ENCODE measurements at places on chromosomes 12 and 14.
A peak's percentile ranks its signal among the peaks of the same experiment; 100 is the strongest.

GRCh38 chr12:21294176-21294575 is 40.5 kb downstream of the SLCO1A2 start:
- no peak for DNase-seq

GRCh38 chr12:124148481-124149273 is 146.2 kb upstream of the RFLNA start:
- no peak for DNase-seq

DNA sequence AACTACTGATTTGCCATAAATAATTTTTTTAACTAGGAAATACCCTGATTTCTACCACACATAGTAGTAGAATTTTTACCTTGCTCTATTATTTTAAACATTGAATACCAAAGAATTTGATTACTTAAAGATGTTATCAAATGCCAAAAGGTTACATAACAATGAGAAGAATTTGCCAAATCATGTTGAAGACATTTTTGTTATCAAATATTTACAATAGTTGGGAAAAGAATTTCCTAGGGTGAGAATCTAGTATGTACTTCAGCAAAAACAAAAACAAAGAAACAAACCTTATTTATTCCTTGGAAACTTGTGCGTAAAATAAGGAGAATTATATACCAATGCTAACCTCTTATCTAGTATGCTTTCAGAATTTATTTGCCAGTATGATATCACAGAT is 107.2 kb downstream of the SCAF11 start:
- no peak for DNase-seq

DNA sequence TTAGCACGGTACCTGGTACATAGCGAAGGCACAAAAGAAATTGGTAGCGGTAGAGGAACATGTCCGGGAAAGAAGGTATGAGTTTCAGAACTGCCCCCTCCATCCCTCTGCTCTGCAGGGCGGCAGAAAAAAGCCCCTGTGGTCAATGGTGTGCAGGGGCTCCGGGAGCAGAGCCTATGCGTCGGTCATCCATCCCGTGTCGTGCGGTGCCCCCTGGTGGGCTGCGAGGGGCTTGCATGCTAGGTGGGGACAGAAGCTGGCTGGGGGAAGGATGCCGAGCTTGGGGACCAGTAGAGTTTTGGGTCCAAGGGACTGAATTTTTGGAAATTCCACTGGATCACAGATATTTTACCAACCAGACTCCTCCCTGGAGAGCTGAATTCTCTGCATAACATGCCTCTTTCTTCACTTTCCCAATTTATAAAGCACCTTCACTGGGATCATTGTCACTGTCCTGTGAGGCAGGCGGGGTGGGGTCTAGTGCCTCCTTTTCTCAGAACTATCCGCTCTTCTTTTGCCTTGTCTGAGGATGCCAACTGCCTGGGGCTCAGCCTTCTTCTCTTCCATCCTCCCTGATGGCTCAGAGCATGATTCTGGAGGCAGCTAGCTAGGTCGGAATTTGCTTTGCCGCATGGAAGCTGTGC is 148.7 kb downstream of the SMOC1 start:
- no peak for DNase-seq

DNA sequence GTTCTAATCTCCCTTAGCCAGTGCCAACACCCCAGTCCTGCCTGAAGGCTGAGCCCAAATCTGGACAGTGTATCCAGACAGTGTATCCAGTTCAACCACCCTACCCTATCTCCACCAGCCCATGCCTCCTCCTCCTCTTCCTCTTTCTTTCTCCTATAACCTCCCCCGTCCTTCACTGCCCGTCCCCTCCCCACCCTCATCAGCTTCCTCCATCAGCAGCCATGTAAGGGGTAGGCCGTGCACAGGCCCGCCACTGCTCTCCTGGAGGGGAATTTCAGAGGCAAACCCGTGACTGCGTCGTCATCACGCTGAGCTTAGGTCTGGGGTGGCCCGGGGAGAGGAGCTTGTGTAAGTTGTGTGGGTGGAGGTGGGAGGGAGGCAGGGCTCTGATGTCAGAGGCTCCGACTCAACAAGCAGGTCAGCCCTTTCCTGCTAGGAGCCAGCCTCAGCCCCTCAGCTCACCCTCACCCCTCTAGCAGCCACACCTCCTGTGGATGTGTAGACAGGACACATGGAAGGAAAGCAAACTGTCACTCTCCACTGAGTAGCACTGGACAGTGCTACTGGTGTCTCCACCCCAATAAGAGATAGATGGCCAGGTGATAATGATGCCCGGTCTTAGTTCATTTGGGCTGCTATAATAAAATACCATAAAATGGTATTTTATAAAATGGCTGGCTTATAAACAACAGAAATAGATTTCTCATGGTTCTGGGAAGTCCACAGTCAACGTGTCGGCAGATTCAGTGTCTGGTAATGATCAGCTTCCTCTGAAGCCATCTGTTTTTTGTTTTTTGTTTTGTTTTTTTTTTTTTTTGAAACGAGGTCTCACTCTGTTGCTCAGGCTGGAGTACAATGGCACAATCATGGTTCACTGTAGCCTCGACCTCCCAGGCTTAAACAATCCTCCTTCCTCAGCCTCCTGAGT is 50.5 kb downstream of the IRF2BPL start:
- no peak for DNase-seq

- no peak for DNase-seq
Observed at GRCh38 chr14:68701001-68701741, 91.7 kb downstream of the ZFP36L1 start.

DNA sequence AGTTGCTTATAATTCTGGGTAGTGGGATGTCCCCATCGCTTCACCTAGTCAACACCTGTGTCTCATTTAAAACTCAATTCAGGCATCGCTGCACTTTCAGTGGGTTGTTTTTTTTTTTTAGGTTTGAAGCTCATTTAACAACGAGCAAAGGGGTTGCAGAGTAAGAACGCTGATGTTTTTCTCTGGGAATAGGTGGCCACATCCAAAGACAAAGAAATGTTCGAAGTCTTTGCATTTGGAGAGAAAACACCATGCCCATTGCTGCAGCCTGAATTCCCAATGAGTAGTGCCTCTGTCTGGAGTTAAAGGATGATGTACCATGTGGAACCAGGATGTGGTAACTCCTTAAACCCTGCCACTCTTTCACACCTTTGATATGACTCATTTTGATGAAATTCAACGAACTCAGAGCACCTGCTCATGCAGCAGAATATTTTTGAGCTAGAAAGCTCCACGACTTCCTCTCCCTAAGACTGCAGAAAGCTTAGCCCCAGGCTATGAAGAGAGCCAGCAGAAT is 35.1 kb upstream of the BATF start:
- no peak for DNase-seq

- no peak for DNase-seq
Observed at GRCh38 chr12:27304856-27305255, 27.8 kb upstream of the BMAL2 start.

GRCh38 chr12:40634517-40635131 is 57.6 kb upstream of the CNTN1 start:
- DNase-seq, result no peak

- DNase-seq, result no peak
Observed at GRCh38 chr14:56008150-56008549, 110.1 kb upstream of the PELI2 start.

DNA sequence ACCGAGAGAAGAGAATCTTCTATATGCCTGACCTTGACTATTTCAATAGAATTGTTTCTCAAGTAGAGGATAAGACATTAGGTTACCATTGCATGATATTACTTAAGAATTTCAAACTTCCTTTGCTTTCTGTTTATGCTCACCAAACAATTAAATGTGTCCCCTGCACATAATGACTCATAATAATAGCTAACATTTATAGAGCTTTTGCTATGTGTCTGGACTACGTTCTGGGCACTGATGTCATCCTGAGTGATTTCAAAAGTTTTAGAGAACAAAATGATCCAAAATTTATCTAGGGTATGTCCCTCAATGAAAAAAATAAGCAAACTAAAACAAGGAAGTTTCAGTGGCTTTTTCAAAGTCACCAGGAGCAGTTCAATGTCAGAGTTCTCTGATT is 38.8 kb downstream of the SLC15A5 start:
- DNase-seq, result no peak

- DNase-seq, result no peak
Observed at GRCh38 chr12:14257303-14257733, 108.2 kb upstream of the ATF7IP start.

DNA sequence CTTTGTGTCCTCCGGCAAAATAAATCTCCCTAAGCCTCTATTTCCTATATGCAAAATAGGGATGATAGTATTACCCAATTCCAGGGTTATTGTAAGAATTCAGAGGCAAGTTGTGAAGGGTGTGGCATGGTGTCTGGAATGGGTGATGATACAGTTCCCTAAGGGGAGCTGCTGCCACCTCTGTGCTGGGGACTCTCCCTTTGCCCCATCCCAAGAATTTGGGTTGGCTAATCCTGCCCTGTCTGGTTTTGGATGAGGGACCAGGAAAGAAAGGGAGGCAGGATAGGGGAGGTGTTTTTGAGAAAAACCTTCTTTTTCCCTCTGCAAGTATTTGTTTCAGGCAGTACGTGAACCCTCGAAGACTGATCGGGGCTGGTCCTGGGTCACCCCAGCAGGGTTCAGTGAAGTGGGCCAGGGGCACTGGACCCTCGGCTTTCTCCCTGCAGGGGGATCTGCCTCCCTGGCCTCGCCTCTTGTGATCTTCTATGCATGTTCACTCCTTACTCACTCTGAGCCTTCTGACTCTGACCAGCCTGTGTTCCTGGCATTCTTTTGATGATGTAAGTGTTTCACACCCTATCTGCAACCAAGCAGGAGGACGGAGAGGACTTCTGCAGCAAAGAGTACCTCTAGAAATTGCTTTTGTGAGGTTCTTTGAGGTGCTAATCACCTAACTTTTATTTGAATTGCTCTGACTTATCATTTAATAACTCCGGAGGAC is 60.8 kb downstream of the RASSF3 start:
- DNase-seq, result no peak

DNA sequence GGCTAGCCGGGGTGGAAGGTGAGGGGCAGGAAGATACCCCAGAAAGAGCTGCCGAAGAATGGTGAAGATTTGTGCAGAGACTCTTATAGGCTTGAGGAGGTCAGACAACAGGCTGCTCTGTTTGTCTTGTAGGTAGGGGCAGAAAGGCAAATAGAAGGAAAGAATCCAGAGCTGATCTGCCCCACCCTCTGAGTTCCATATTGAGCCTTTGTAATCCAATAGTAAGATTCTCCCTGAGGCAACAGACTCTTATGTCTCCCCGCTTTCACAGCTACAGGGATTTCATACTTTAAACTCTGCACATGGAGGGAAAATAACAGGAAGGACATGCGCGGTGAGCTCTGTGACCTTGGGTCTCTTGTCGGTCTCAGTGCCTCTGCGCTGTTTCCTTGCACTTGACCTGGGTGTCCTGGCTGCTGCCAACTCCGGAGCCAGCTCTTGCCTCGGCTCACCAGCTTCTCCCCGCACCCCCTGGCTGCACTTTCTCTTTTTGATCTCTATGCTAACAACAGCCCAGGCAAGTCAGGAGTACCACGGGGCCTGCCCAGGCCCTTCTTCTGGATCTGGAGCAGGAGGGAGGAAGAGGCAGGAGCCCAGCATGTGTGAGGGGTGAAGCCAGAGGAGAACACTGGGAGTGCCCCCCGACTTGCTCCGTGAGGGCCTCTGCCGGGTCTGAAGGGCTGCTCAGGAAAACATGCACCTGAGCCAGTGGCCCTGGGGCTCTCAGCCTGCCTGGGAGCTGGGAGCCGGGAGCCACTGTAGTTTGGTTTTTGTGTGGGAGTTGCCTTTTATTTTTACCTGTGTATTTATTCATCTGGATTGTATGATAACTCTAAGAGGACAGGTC is 75.8 kb downstream of the PPP1R36 start:
- no peak for DNase-seq

- DNase-seq, result no peak
Observed at GRCh38 chr12:50928392-50928791, 24.0 kb upstream of the HIGD1C start.

DNA sequence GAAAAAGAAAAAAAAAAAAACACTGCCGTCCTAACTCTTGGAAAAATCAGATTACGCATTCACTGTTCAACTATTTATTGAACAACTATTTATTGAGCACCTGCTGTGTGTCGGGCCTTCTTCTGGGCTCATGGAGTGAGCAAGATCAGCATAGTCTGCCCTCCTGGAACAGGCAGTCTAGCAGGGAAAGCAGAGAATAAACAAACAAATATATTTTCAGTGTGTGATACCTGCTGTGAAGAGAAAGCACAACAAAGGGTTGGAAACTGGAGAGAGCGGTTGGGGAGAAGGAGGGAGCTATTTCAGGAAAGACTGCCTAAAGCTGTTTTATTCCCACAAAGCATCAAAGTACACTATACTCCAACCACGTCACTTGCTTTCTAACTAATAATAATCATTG is 10.8 kb downstream of the PROX2 start:
- no peak for DNase-seq

- no peak for DNase-seq
Observed at GRCh38 chr14:55412676-55413075, 1.0 kb upstream of the ATG14 start.

GRCh38 chr14:71855399-71856036 is 76.7 kb upstream of the RGS6 start:
- peak; percentile 2 for DNase-seq

DNA sequence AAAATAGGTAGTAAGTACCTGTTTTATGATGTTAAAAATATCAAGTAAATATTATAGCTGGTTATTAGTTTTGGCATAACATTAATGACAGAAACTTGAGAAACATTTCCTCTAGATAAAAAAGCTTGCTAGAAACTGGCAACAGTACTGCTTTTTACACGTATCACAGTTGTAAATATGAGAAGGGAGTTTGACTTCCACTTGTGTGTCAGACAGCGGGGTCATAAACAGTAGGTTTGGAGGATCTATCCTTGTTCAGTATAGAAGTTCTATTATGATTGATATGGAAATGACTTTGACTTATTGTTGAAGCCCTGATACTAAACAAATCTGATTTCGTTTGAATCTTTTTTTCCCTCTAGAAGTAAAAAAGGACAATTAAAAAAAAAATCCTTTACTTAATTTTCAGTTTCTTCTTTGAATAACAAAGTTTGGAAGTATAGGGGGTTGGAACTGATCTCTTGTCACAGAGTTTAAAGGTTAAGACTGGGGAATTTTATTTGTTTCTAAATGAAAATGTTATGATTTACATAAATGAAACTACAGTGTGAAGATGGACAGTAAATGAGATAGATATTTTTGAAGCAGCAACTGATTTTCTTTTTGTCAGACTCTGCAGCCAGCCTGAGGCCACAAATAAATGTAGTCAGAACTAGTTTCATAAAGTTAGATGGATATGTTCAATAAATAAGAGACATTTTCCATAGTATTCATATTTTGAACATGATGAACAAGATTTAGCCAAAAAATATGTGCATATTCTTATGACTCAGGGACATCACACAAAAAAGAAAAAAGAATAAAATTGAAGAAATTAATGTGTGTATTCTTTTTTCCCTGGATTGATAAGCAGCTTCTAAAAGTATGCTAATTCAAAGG is 50.1 kb downstream of the WNK1 start:
- DNase-seq, result no peak

DNA sequence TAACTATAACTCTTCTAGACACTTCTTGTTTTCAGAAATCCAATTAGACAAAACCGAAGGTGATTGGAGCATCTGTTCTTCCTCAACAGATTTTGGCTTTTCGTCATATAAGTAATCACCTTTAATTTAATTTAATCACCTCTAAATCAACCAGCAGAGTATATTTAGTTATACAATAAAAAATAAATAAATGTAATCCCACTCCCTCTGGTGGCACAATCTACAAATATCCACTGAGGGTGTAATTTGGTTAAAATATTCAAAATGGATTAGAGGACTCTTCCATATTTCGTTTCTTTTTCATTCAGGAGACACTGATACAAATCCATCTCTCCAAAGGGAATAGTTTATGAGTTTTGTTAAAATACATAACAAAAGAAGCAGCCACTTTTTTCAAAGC is 18.3 kb upstream of the SLC35F4 start:
- no peak for DNase-seq
